ENCODE measurements at places on chromosomes 5 and 9.

DNA sequence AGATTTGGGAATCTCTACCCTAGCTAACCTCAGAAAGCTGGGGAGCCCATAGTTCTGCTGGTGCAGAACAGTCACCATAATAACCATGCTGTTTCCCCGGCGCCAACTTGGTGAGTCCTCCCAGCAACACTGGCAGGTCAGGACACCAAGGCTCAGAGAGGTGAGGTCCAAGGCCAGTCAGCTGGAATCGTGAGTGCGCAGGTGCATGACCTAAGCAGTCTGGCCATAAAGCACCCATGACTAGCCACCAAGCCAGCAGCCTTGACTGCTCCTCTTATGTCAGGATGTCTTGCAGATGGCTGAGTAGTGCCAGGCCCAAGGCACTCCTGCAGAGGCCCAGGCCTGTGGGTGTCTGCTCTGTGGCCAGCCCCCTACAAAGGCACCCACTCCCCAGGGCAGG is 2.6 kb downstream of the RNF44 start:
- DNase-seq, result no peak

- peak; percentile 90 for DNase-seq
Observed at GRCh38 chr9:131678499-131679111, 61.3 kb downstream of the RAPGEF1 start.

GRCh38 chr5:2003206-2003605 is 120.5 kb upstream of the IRX4 start:
- no peak for DNase-seq

DNA sequence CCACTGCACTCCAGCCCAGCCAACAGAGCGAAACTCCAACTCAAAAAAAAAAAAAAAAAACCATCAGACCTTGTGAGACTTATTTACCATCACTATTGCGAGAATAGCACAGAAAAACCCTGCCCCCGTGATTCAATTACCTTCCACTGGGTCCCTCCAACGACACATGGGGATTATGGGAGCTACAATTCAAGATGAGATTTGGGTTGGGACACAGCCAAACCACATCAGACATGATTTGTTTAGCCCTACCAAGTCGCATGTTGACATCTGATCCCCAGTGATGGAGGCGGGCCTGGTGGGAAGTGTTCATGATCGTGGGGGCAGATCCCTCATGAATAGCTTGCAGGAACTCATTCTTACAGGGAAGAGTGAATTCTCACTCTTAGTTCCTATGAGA is 26.6 kb downstream of the MYO10 start:
- no peak for DNase-seq

GRCh38 chr9:72262063-72262462 is 102.9 kb downstream of the ZFAND5 start:
- no peak for DNase-seq

GRCh38 chr9:71752352-71752751 is 16.0 kb downstream of the CEMIP2 start:
- DNase-seq, result no peak

GRCh38 chr5:34695275-34696027 is 39.3 kb downstream of the RAI14 start:
- DNase-seq, result no peak

- DNase-seq, result no peak
Observed at GRCh38 chr5:172106511-172107356, 81.3 kb downstream of the STK10 start.

GRCh38 chr5:160237571-160238093 is 8.3 kb downstream of the FABP6 start:
- DNase-seq, result no peak

DNA sequence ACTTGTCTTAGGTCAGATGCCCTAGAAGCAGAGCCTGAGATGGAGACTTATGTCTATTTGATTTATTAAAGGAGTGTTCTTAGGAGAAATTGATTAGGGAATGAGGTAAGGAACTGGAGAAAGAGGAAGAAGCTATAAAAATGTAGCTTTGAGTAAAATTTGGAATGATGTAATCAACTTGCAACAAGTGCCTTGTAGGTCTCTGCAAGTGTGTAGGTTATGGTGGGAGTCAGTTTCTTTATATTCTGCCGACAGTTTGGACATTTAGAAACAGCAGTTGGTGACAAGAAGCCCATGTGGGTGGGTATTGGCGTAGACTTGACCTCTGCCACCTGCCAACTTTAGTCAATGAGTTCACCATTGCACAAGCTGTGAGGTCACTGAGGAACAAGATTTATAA is 986.5 kb downstream of the CDH18 start:
- no peak for DNase-seq

GRCh38 chr5:74424162-74424868 is 216.2 kb downstream of the ENC1 start:
- DNase-seq, result no peak

DNA sequence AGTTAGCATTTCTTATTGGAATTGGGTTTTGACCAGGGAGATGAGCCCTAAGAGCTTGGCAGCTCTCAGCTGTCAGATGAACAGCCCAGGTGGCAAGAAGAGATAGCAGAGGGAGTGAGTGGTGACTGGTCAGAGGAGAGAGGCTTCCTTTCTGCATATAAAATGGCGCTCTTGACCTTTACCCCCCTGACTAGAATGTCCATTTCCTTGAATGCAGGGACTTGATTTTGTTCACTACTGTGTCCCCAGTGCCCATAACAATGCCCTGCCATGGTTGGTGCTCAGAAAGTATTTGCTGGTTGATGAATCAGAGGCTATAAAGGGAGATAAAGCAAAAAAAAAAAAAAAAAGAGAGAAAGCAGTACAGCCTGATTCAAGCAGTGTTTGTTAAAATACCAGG is 7.2 kb downstream of the CHMP5 start:
- no peak for DNase-seq

DNA sequence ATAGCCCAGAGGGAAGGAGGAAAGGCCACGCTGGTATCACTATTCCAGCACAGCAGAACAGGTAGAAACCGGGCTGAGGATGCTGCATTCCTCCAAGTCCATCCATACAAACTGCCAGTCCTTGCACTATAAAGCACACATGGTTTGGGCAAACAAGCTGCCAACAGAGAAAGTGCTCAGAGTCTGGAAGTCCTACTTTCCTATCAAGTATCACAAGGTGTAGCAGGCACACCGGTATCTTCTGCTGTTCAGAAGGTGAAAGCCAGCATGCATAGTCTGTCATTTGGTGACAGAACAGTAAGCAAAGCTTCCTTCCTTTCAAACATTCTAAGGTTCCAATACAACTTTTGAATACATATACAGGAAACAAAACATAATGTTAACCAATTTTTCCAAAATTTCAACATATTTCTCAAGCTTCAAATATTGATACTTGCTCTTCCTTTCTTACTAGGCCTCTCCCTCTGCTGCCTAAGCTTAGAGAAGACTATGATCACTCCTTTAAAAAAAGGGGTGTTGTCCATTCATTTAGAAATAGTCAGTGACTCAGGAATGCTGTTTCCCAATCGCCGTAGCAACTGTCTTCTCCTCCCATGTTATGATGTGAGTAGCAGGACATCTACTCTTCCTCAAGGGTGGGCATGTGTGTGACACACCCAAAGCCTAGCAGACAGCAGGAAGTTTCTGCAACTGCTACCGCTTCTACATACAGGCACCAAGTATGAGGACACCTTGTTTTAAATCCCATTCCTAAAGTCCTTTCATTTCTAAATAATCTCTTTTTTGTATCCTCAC is 14.7 kb downstream of the DIAPH1 start:
- peak; percentile 81 for DNase-seq

DNA sequence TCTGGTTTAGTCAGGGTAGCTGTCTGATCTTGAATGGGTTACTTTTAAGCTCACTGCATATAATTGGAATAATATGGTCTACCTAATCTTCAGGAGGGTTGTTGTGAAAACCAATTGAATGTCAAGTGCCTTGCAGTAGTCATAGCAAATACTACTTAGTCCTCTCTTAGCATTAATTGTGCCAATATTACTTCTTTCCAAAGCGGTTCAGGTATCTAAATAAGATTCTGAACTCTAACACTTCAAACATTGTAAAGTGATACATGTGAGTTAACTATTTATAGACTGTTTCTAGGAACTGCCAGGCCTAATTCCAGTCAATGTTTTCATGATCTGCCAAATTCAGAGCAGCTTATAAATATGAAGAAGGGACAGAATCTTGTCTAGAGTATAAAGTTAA is 140.2 kb downstream of the SH3GL2 start:
- DNase-seq, result no peak
